ENCODE measurements at places on chromosomes 4 and X.

- DNase-seq = no peak
These were observed 4.3 kb upstream of the NAA15 start for GRCh38 chr4:139297001-139297410.

DNA sequence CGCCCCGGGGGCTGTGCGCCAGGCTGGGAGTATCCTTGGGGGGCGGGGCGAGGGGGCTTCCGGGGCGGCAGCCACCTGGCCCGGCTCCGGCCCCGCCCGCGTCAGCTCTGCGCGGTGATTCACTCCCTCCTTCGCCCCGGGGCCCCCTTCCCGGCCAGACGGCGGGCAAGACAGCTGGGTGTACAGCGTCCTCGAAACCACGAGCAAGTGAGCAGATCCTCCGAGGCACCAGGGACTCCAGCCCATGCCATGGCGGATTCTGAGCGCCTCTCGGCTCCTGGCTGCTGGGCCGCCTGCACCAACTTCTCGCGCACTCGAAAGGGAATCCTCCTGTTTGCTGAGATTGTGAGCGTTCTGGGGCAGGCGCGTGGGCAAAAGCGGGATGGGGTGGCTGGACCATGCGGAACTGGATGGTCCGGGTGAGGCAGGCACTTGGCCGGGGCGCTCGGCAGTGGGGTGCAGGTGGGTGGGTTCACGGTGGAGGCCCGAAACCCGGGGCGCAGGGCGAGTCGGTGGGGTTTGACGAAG, at the start of gene PLP2:
Gene PLP2 (plus strand): TSS at position 147 of the 528 bp plus-strand sequence. CDS start 103 bp downstream, at position 250.
- DNase-seq = peak; percentile 61

GRCh38 chrX:133670383-133670782, 255.1 kb upstream of the GPC4 start:
- no peak for DNase-seq

GRCh38 chr4:155911905-155912304, 8.4 kb downstream of the TDO2 start:
- no peak for DNase-seq

DNA sequence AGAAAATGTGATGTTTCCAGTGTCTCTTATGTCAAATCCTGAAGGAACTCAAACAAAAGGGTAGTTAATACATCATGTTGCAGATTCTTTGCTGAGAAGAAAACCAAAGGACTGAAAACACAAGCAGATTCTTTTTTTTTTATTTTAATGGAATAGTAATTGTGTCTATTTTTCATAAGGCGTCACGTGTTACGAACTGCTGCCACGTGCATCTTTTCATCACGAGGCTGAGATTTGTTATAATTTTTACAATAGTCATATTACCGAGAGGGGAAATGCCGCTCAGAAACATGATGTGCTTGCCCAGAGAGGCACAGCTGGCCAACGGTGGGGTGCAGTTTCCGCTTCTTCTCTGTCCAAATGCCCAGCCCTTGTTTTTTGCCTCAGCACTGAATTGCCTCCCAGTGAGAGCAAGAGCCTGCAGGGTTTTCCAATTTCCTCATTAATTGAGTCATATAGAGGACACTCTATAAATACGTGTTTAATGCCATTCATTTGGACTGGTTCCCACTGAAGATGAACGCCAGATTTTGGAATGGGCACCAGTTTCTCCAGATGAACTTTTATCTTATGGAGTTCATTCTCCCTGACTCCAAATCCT, 225.3 kb downstream of the STK32B start:
- no peak for DNase-seq

DNA sequence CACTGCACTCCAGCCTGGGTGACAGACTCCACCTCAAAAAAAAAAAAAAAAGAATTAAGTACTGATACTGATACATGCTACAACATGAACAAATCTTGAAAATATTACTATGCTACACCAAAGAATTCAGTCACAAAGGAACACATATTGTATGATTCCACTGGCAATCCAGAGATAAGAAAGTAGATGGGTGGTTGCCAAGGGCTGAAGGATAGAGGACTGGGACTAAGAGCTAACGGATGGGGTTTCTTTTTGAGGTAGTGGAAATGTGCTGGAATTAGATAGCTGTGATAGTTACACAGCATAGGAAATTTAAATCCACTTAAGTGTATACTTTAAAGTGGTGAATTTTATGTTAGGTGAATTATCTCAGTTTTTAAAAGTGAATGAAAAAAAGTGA, 12.5 kb downstream of the ATP11C start:
- no peak for DNase-seq

DNA sequence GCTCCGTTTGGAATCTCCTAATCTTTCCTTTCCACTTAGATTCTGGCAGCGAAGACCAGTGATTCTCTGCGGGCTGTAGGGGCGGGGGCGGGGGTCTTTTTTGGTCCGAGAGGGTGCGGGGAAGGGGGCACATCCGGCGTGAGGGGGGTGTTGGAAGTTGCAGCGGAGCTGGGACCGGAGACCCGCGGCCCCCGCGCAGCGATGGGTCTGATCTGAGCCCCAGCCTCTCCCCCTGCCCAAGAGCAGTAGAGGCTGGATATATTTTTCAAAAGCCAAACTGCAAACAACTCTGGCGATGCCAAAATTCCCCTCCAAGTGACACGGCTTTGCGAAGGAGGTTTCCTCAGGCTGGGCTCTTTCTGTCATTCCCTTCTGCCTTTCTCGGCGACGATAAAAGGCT, 355 bp downstream of the GRID2 start:
- no peak for DNase-seq

DNA sequence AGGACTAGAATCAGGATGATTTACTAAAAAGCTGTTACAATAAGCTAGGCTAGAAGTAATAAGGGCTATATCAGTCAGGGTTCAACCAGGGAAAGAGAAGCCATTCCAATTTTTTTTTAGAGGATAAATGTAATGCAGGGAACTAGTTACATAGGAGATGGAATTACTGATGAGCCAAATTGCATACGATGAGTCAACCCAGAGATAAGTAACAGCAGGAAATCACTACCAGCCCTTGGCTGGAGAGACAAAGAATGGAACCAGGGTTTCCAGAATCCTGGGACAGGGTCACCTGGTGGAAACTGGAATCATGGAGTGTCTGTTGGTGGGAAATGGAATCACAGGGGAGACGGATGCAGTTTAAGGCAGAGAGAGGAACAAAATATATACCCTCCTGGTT, 13.1 kb upstream of the MAGEA4 start:
- DNase-seq = no peak

DNA sequence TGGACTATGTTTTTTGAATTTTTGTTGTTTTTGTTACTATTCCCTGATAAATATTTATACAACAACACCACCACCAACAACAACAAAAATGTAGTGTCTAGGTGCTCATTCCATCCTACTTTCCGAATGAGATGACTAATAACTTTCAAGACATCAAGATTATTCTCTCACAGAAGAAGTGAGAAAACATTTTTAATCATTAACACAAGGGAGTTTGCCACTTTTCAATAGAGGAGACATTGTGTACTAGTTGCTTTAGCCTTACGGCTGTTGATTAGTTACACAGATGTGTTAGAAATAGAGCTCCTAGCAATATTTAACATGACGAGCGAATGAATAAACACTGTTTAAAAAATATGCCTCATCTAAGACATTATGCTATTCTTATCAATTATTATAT, 898.8 kb downstream of the C4orf33 start:
- no peak for DNase-seq

GRCh38 chr4:170307182-170307581, 217.4 kb upstream of the AADAT start:
- DNase-seq = no peak

DNA sequence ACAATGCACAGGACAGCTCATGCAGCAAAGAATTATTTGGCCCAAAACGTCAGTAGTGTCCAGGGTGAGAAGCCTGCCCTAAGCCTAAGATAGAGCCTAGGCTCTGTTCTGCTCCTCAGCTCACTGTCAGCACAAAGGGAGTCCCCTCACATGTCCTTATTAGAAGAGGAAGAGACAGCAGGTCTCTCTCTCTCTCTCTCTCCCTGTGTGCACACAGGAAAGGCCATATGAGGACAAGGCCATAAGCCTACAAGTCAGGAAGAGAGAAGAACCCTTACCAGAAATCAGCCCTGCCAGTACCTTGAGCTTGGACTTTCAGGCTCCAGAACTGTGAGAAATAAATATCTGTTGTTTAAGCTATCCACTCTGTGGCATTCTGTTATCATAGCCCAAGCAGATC, 20.4 kb downstream of the FAM184B start:
- DNase-seq = no peak

DNA sequence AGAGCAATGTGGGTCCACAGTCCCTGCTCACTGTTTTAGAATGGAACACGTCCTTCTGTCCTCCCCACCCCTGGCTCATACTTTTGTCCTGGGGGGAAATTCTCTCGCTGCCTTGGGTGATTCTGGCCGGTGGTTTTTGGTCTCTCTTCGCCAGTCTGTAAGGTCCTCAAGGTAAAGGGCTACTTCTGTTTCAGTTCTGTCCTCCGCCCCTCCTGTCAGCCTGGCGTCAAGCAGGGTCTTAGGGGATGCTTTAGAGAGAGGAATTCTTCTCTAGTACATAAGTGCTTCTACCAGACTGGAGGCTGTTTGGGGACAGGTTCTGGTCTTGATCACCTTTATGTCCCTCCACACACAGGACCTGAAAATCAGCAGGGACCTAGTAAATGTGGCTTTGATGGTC, 617 bp upstream of the MRFAP1L1 start:
- DNase-seq = no peak

- no peak for DNase-seq
These were observed 217.2 kb upstream of the PCDH18 start for GRCh38 chr4:137749466-137749865.

GRCh38 chr4:144090744-144091143, 49.8 kb downstream of the GYPA start:
- DNase-seq = no peak

- peak; percentile 16 for DNase-seq
These were observed 3.8 kb downstream of the CXXC4 start for GRCh38 chr4:104490770-104491480.

DNA sequence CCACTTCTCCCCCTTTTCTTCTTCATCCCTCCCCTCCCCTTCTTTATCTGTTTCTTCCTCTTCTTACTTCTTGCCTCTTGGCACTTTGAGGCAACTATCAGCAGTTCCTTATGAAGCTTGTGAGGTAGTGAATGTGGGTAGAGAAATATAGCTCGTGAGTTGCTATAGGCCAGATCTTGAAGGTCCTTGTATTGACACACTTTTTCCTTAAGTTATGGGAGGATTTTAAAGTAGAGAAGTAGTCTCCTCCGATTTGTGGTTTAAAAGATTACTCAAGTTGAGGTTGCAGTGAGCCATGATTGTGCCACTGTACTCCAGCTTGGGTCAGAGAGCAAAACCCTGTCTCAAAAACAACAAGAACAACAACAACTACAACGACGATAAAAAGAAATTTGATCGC, 3.4 kb upstream of the RRAGB start:
- DNase-seq = no peak

- DNase-seq = no peak
These were observed 188.3 kb upstream of the HCCS start for GRCh38 chrX:10922835-10923234.

DNA sequence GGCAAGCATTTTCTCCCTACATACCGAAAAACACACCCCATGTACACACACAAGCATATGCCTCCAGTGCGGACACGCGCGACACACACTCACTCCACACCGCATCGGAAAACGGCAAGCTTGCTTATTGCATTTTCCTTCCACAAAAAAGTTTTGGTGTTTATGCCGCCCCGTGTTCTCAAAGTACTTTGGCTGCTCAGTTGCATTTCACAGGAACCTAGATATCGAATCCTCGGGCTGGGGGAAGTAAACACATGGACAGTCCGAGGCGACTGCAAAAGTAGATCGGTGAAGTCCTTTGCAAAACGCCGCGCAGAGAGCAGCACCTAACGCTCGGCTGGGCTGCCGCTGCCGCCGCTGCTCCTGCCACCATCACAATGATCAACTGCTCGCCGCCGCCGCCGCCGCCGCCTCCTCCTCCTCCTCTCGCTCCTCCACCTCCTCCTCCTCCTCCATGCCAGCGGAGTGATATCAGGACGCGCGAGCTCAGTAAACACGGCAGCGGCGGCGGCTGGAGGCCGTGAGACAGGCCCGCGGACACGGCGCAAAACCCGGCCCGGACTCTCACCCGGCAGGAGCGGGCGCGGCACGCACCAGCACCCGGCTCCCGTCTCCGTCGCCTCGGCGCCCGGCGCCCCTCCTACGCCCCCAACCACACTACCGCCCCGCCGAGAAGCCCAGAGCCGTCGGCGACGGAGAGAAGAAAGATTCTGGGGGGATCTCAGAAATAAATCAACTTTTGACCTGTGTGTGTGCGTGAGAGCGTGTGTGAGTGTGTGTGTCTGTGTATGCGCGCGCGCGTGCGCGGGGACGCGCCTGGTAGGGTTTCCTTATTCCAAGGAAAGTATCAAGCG, at the start of gene MAML3:
Gene MAML3 (minus strand): TSS at position 467 of the 854 bp plus-strand sequence. CDS start 857 bp downstream, outside the sequence.
- DNase-seq = peak; percentile 77

DNA sequence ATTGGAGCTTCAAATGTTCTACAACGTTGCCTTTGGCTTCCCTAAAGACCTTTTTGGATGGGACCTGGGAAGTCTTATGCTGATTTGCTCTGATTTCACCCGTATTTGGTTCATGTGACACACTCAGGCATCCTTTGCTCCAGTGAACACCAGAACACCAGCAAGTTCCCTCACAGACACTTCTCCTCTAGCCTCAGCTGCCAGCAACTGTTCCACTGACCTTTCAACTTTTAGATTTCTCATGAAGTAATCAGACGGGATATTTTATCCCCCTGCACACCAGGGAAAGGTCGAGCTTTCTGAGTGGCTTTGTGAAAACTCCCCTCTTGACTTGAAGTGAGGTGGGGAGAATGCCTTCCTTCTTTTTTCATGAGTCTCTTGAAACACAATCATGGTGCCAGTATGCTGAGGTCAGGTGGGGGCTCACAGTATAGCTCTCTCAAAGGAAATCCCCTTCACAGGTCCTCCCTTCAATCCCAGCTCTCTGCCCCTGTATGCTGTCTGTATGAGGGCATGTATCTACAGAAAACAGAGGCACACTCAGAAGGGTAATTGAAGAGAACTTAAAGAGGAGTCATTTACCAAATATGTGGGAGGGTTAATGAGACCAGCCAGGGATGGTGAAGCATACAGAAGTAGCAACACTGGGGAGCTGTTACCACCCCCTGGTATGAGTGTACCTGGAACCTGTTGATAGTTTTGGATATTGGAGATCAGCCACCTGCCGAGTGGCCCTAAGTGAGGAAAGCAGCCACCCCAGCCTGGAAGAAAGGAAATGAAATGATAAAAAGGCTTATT, 62.7 kb downstream of the FGFBP1 start:
- no peak for DNase-seq

- no peak for DNase-seq
These were observed 195.8 kb downstream of the PDHA2 start for GRCh38 chr4:96035727-96036126.

- no peak for DNase-seq
These were observed 96.4 kb upstream of the C1GALT1C1 start for GRCh38 chrX:120726294-120726693.

DNA sequence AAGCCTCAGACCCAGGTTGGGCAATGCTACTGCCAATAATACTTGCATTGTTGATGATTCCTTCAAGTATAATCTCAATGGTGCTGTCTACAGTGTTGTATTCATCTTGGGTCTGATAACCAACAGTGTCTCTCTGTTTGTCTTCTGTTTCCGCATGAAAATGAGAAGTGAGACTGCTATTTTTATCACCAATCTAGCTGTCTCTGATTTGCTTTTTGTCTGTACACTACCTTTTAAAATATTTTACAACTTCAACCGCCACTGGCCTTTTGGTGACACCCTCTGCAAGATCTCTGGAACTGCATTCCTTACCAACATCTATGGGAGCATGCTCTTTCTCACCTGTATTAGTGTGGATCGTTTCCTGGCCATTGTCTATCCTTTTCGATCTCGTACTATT, 7.4 kb downstream of the LPAR4 start:
- no peak for DNase-seq

Measured in stimulated activated CD4-positive, alpha-beta T cell treated with anti-CD3 and anti-CD28 coated beads, Interleukin-2, amount 100 ng/mL, for 4 hours (primary cell).